ENCODE measurements at places on chromosomes 6 and 20.

GRCh38 chr6:81382852-81383251, 369.6 kb downstream of the TENT5A start:
- no peaks in the 10 kb centered on the region for H3K36me3 ChIP-seq
- H3K27ac ChIP-seq, result no peak overlapping the region
- no peaks in the 10 kb centered on the region for H3K4me1 ChIP-seq
- H3K27me3 ChIP-seq, result no peaks in the 10 kb centered on the region
- no peak for DNase-seq

GRCh38 chr6:3427687-3428085, 29.2 kb downstream of the SLC22A23 start:
- no peak overlapping the region for H3K4me3 ChIP-seq
- no peak for DNase-seq
- H3K36me3 ChIP-seq, result peaks cover 12% of the 10 kb centered on the region
- H3K4me1 ChIP-seq, result peaks cover 14% of the 10 kb centered on the region
- no peak overlapping the region for H3K27ac ChIP-seq

DNA sequence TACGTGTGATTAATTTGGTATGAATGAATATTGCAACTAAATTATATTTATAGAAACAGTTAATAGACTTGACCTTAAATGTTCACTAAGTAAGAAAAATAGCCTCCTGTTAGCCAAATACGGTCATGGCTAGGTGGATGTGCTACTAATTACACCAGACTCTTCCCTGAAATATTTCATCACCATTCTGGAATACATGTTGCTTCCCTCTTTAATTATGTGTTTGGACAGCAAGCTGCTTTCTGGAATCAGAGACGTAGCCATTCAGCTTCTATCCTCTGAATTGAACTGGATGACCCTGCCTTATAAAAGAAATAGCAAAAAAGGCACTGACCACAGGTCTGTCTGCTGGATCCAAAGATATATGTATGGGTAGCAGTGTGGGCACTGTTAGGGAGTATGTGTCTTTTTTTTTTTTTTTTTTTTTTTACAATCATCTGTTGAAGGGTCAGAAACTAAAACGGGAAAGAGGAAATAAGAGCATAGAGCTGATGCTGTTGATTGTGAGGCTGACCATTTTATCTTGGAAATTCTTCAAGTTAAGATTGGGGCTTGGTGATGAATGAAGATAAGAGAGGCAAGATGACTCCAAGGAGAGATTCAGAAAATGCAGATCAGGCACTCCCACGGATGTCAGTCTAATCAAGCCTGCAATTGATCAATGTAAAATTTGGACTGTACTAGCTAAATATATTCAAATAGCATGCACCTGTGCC, 283.2 kb upstream of the HSF2 start:
- DNase-seq, result no peak
- no peak overlapping the region for H3K27ac ChIP-seq
- H3K27me3 ChIP-seq, result no peaks in the 10 kb centered on the region
- no peaks in the 10 kb centered on the region for H3K4me1 ChIP-seq

GRCh38 chr6:130903007-130903406, 75.8 kb downstream of the SMLR1 start:
- H3K4me1 ChIP-seq, result no peaks in the 10 kb centered on the region
- H3K27ac ChIP-seq, result no peak overlapping the region
- peaks cover 3% of the 10 kb centered on the region for H3K36me3 ChIP-seq
- no peak overlapping the region for H3K4me3 ChIP-seq

DNA sequence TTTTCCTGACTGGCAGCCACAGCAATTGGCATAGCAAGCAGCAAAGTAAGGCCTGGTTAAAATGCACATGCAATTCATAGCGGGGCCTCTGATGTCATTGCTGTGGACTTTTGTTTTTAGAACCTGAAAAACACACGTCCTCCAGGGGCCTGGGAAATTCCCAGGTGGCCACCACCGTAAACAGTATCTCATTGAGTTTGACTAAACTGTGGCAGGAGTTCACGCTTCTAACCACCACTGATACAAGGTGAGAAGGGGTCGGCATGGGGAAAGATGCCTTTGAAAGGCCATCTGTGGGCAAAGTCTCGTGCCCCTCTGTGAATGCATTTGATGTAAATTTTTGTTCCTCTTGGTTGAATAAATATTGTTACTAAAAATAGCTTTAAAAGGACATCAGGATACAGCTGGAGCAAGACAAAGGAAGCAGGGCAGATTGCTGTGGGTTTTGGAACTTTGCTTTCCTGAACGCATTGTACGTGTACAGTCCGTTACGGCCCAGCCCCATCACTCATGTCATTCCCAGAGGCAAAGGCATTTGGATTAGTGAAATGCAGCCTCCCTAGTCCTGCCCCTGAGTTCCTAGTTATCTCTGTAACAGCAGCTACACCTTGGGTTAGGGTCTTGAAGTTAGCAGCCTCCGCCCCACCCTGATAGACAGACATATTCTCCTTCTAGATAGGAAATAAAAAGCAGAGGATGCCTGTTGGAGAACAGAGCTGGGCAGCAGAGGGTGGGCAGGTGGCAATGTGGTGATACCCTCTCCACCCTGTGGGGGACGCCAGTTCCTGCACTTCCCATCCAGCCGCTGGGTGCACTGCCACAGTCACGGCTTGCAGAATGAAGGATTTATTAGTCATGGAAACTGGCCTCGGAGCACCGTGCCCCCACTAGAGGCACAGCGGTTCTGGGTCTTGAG, 80.3 kb downstream of the ZDHHC14 start:
- peak; percentile 68 for DNase-seq
- H3K27ac ChIP-seq, result no peak overlapping the region
- no peaks in the 10 kb centered on the region for H3K27me3 ChIP-seq

DNA sequence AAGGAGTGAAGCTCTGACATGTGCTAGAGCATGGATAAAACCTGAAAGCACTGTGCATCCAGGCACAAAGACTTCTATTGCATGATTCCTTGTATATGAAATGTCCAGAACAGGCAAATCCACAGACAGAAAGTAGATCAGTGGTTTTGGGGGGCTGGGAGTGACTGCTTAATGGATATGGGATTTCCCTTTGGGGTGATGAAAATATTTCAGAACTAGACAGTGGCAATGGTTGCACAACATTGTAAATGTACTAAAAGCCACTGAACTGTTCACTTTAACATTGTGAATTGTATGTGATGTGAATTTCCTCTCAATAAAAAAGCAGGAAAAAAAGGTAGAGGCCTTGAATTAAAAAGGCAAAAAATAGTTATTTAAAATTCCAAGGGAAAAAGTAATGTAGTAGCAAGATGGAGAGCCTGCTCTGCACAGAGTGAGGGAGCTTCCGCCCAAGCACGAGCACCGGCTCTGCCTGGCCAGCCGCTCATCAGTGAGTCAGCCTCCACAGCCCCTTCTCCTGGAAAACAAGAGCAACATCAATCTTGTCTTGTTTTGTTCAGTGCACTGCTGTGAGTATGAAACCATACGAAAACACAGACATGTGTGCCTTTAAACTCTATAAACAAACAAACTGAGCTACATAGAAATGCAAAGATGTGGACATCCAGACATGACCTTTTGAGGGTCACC, 74.6 kb upstream of the THBS2 start:
- no peak for DNase-seq
- no peaks in the 10 kb centered on the region for H3K27me3 ChIP-seq
- no peaks in the 10 kb centered on the region for H3K4me1 ChIP-seq
- H3K36me3 ChIP-seq, result no peaks in the 10 kb centered on the region
